ENCODE measurements at places on chromosomes 6 and 20.

GRCh38 chr6:89862273-89862672, 32.0 kb upstream of the GJA10 start:
- DNase-seq, result no peak

- DNase-seq, result no peak
These were observed 20.9 kb upstream of the SMOC2 start for GRCh38 chr6:168420084-168420483.

DNA sequence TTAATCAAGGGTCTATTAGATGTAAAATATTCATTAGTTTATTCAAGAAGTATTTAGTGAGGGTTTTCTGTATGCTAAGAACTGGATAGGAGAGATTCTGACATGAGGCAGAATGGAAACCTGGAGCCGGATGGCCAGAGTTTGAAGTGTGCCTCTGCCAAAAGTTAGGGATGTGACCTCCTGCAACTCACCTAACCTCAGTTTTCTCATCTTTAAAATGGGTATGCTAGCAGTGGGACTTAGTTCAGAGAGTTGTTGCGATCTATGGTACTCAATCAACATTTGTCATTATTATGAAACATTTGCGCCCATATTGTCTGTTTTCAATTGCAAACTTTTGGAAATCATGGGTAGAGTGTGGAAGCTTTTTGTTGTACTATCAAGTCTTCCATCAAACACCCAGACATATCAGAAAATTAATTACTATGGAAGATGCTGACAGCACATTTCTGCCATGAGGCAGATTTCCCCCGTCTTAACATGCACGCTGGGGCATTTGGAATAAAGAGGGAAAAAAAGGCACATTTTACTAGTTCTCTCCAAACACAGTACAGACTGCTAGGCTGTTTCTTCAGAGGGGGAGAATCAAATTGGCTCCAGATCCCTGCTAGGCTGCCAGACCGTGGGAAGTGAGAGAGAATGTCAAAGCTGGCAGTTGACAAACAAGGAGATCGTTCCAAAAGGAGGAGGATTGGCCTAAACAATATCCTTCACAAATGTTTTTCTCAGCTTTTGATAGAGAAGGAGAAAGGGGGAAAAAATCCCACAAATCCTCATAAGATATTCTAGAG, 205.3 kb upstream of the TSHZ2 start:
- DNase-seq, result no peak

- no peak for DNase-seq
These were observed 581.5 kb downstream of the MMUT start for GRCh38 chr6:48881551-48881950.

GRCh38 chr20:10060226-10060625, 25.4 kb downstream of the ANKEF1 start:
- DNase-seq, result no peak

GRCh38 chr20:58019850-58020625, 208.4 kb downstream of the ANKRD60 start:
- DNase-seq, result no peak

Measured in hematopoietic multipotent progenitor cell treated with erythropoietin and hydrocortisone succinate and interleukin-3 and kit ligand, for 6 days (in vitro differentiated cells).